Skin of body (tissue), 3 donors: ENCODE measurements at places on chromosomes 1 and 21. TPM values are rescaled to one million over a fixed set of nuclear protein-coding genes. Genes with fewer than 3 reads are reported as not detected.

The TNNI3K gene
- 3.1 TPM for total RNA-seq

The CD84 gene
- 3.8 TPM for total RNA-seq

The KRTAP13-2 gene
- total RNA-seq, result 2.9 TPM

The RHD gene
- total RNA-seq, result 2.3 TPM

The SLC45A3 gene
- 2.7 TPM for total RNA-seq

The RGS8 gene
- total RNA-seq, result not detected

The LCE1E gene
- 0.59 TPM for total RNA-seq

The HCN3 gene
- total RNA-seq, result 1.7 TPM

The BRDT gene
- not detected for total RNA-seq

The SPRR1A gene
- total RNA-seq, result 6.1 TPM

The TBX19 gene
- total RNA-seq, result 1.9 TPM

The SV2A gene
- 1.1 TPM for total RNA-seq

The LCE1A gene
- 1.7 TPM for total RNA-seq

The OPRD1 gene
- 0.20 TPM for total RNA-seq

The S100A3 gene
- total RNA-seq, result 36.0 TPM

The CFAP45 gene
- total RNA-seq, result 0.59 TPM

The GUCA2A gene
- not detected for total RNA-seq

The OR2T29 gene
- total RNA-seq, result not detected

The HES2 gene
- total RNA-seq, result 5.9 TPM

The OR2T12 gene
- total RNA-seq, result not detected

The S100A8 gene
- total RNA-seq, result 337 TPM

The SFN gene
- 254 TPM for total RNA-seq

The PKLR gene
- 0.20 TPM for total RNA-seq

The KLF17 gene
- not detected for total RNA-seq

The FAM76A gene
- 10.9 TPM for total RNA-seq

The KRTAP10-4 gene
- total RNA-seq, result 0.39 TPM

The GJA9 gene
- total RNA-seq, result not detected

The CD101 gene
- total RNA-seq, result 1.8 TPM

The ATP1A4 gene
- total RNA-seq, result not detected

The PDE9A gene
- total RNA-seq, result 3.4 TPM

The LCE3D gene
- 1.9 TPM for total RNA-seq
